ENCODE measurements at places on chromosomes 7 and 10.

- no peaks in the 10 kb centered on the region for H3K27me3 ChIP-seq
- peaks cover 16% of the 10 kb centered on the region for H3K4me1 ChIP-seq
- DNase-seq, result peak; percentile 82
- H3K36me3 ChIP-seq, result peaks cover 17% of the 10 kb centered on the region
Observed at GRCh38 chr7:92133737-92134270, 473 bp downstream of the CYP51A1 start.

GRCh38 chr7:39712751-39713150 is 89.4 kb downstream of the RALA start:
- no peaks in the 10 kb centered on the region for H3K36me3 ChIP-seq
- no peaks in the 10 kb centered on the region for H3K27me3 ChIP-seq
- H3K4me3 ChIP-seq, result no peak overlapping the region
- no peaks in the 10 kb centered on the region for H3K4me1 ChIP-seq
- H3K27ac ChIP-seq, result no peak overlapping the region

GRCh38 chr10:127158662-127159061 is 37.7 kb downstream of the INSYN2A start:
- no peak overlapping the region for H3K4me3 ChIP-seq
- H3K36me3 ChIP-seq, result no peaks in the 10 kb centered on the region
- H3K4me1 ChIP-seq, result no peaks in the 10 kb centered on the region
- H3K27ac ChIP-seq, result no peak overlapping the region

- H3K27ac ChIP-seq, result no peak overlapping the region
- no peak overlapping the region for H3K4me3 ChIP-seq
- DNase-seq, result no peak
- H3K4me1 ChIP-seq, result no peaks in the 10 kb centered on the region
- no peaks in the 10 kb centered on the region for H3K27me3 ChIP-seq
Observed at GRCh38 chr7:48312151-48312550, 140.9 kb downstream of the ABCA13 start.

DNA sequence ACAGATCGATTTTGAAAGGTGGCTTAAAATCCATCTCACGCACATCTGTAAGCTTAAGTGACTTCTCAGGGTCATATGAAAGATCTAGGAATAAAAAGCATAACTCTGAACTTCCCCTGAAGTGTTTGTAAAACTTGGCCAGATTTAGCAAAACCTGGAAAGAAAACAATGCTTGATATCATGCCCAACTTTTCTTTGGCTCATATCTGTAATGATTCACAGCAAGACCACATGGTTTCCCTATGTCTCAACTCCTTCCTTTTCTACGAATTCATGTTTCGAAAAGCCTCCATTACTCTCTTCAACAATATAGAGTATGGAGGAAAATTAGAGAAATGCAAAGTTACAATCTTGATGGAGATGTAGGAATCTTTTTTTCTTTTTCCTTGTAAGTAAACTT is 20.1 kb upstream of the CABCOCO1 start:
- no peak for DNase-seq
- no peaks in the 10 kb centered on the region for H3K27me3 ChIP-seq
- no peaks in the 10 kb centered on the region for H3K36me3 ChIP-seq

DNA sequence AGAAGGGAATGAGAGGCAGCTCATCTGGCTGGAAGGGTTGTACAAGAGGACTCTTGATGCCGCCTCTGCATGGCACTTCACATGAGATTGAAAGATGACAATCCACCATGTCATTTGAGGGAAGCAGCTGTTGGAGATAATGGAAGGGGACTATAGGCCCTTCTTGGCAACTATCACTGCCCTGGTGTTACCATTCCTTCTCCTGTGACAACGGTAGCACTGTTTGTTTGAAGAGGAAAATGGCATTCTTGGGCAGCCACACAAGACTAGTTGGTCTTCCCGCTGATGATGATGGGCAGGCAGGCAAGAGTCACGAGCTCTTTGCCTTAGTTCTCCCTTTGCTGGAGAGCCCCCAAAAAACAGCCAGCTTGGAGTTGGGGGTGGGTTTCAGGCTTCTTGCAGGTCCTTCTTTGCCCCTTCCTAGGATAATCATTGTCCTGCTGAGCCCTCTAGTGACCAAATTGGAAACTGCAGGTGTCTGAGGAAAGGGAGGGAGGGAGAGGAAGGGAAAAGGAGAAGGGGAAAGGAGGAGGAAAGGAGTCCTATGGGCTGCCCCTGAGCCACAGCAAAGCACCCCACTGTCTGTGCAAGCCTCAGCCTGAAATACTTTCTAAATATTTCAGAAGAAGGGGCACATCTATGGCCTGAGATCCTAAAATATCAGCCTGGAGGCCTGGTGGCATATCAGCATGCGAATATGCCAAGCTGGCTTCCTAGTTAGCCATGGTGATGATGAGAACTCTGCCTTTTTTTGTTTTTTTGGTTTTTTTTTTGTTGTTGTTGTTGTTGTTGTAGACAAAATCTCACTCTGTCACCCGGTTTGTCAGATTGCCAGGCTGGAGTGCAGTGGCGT is 165.6 kb upstream of the KMT2E start:
- H3K4me3 ChIP-seq, result no peak overlapping the region
- H3K27ac ChIP-seq, result no peak overlapping the region
- no peaks in the 10 kb centered on the region for H3K27me3 ChIP-seq
- peak; percentile 54 for DNase-seq
- H3K4me1 ChIP-seq, result no peaks in the 10 kb centered on the region
- H3K36me3 ChIP-seq, result no peaks in the 10 kb centered on the region

- H3K27ac ChIP-seq, result no peak overlapping the region
- DNase-seq, result peak; percentile 52
- no peaks in the 10 kb centered on the region for H3K4me1 ChIP-seq
- no peaks in the 10 kb centered on the region for H3K27me3 ChIP-seq
- H3K36me3 ChIP-seq, result no peaks in the 10 kb centered on the region
Observed at GRCh38 chr10:44806950-44807349, 104.2 kb upstream of the TMEM72 start.

DNA sequence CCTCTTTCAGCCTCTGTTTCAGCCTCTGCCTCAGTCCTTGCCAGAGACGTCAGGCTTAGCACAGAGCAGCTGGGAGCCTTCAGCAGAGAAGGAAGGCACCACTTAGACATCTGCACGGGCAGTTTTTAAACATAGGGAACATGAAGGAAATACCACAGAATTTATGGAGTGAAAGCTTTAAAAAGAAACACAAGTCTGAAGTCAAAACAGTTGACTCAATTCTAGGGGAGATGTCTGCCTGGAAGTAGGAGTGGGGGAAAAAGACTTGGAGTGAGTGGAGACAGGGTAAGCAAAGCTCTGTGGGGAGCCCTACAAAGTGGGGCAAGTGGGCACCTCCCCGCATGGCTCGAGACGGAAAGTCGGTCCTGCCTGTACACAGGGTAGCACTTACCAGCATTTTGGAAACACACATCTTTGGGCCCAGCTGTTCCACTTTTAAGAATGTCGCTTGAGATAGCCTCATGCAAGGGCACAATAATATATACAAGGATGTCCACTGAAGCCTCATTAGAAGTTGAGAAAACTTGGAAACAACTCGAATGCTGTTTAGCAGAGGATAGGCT is 5.0 kb upstream of the TBXAS1 start:
- no peak overlapping the region for H3K27ac ChIP-seq
- H3K36me3 ChIP-seq, result no peaks in the 10 kb centered on the region
- no peaks in the 10 kb centered on the region for H3K27me3 ChIP-seq
- no peaks in the 10 kb centered on the region for H3K4me1 ChIP-seq
- no peak overlapping the region for H3K4me3 ChIP-seq

- DNase-seq, result no peak
- peaks cover 20% of the 10 kb centered on the region for H3K4me1 ChIP-seq
- H3K27ac ChIP-seq, result no peak overlapping the region
- H3K27me3 ChIP-seq, result peaks cover 70% of the 10 kb centered on the region
- H3K36me3 ChIP-seq, result no peaks in the 10 kb centered on the region
- peak overlapping the region; percentile 59 for H3K4me3 ChIP-seq
Observed at GRCh38 chr10:8055420-8056349, 1.2 kb downstream of the GATA3 start.

Measured in cardiac muscle cell (in vitro differentiated cells and primary cell).